ENCODE measurements at places on chromosomes 2 and 18.

DNA sequence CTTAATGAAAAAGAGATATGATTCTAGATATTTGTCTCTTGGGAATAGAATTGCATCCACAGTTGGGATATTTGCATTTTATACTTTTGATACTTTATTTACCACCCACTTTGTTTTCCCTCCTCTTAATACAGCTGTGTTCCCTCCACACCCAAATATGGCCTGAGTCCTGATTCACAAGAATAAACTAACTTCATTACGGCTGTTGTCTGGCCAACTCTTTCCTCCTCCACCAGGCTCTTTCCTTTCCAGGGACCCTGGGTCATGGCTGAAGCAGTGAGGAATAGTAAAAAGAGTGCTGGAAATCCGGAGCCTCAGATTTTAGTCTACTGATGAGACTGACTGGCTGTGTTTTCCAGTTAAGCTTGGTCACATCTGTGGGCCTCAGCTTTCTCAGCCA, 48.4 kb upstream of the STAM2 start:
- no peak for DNase-seq

GRCh38 chr2:240060977-240061591, 7.8 kb upstream of the OR6B3 start:
- DNase-seq = peak; percentile 52

- DNase-seq = peak; percentile 31
Measured at GRCh38 chr2:119263025-119263424, 39.4 kb downstream of the STEAP3 start.

DNA sequence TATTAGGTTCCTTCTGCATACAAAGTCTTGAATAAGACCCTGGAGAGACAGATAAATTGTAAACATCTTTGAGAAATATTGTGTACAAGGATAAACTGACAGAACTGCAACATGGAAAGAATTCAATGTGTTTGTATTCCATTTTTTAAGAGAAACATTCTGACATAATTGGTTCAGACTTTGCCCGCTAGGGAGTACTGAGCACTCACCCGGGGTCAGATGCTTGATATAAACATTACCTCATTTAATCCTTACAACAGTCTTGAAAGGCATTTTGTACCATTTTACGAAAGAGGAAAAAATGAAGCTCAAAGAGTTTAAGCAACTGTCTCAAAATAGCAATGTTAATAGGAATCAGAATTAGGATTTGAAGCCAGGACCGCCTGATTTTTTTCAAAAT, 416.7 kb upstream of the CRIM1 start:
- no peak for DNase-seq

DNA sequence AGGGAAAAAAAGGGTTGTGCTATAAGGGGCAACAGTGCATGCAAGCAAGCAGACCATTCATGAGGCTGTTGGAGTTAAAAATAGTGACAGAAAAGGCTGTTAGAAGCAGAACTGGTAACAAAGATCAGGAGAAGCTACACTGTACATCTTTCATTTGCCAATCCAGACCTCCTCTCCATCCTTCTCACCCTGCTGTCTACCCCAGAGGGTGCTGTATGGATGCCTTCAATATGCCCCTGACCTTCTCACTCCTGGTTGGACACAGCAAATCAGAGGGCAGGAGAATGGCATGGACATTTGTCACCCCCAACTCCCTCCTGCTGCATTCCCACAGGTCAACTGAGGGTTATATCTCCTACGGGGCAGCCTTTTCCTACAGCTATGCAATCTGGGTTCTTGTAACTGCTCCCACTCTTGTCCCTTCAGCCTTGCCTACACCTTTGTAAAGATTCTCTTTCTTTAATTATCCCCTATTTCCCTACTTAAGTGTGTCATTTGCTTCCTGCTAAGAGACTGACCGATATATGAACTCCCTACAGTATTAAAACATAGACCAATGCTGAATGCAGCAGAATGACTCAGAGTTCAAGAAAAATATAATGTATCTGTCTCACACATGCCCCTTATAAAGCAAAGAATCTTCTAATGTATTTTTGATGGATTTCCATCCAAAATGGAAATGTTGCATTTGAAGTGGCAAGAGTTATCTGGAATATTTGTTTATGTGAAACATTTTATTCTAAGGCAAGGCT, 169.2 kb upstream of the NCKAP5 start:
- DNase-seq = no peak

- no peak for DNase-seq
Measured at GRCh38 chr2:46067501-46068305, 229.5 kb upstream of the EPAS1 start.

GRCh38 chr2:88613921-88614320, 13.3 kb downstream of the EIF2AK3 start:
- DNase-seq = no peak

Measured in activated CD8-positive, alpha-beta memory T cell treated with anti-CD3 and anti-CD28 coated beads, Interleukin-2, amount 10 ng/mL, durations not matched to agents 7 days and 5 days (primary cell).